ENCODE measurements at places on chromosomes 7 and 10.

DNA sequence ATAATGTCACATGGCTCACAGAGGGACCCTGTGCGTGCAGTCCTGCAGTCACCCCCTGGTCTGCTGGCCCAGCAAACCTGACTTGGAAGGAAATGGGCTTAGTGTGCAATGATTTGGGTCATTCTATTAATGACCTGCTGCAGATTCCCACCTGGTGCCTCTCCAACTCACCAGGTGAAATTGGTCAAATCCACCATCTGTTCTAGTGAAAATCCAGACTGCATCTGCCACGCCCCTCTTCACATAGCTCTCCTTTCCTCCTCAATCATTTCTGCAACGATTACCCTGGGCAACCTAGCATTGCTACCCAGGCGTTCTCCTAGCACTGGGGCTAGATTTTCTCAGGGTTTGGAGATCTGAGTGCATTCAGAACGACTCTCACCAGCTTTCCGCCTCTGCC is 29.4 kb downstream of the SRRM3 start:
- no peak for DNase-seq

- no peak for DNase-seq
Measured at GRCh38 chr10:49560526-49560925, 21.6 kb upstream of the ERCC6 start.

DNA sequence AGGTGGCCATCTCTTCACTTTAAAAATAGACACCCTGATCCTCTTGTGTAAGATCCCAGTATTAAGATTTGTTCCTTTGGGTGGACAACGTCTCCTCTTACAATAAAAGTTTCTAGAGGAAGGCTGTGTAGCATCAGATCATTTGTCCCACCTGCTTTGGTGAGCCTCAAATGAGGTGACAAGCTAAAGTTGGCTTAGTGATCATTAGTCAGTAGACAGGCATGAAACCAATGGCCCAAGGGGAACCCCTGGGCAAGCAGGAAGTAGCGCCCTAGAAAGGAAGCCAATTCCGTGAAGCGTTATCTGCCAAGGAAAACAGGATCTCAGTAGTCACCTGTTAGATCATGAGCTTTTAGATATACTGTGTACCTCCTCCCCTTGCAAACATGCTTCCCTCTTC is 66.8 kb downstream of the PCGF5 start:
- no peak for DNase-seq

DNA sequence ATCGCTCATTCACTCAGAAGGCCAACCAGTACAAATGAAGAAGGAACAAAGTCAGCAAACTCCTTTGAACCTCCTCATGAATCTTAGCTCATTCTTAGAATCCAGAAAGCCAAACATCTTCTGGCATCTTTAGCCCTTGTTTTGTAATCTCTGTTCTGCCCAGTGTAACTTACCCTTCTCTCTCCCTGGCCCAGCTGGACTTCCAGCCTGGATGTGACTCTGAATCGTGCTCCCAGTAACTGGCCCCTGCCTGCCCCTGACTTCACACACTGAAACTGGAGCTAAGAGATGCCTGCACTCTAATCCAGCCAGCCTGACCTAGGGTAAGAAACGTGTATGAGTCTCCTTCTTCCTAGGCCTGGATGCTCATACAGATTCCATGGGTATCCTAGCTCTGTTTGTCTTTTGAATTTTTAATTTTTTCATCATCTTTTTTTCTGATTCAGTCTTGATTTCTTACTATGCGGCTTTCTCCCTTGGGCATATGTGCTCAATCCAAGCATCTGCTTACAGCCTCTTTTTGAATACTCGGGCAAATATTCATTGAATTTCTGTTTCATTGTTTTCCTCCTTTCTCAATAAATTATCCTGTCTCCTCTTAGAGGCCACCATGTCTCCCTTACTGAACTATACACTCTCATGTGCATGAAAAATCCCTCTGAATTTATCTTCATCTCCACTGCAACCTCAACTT is 845.6 kb upstream of the AUTS2 start:
- DNase-seq, result no peak

DNA sequence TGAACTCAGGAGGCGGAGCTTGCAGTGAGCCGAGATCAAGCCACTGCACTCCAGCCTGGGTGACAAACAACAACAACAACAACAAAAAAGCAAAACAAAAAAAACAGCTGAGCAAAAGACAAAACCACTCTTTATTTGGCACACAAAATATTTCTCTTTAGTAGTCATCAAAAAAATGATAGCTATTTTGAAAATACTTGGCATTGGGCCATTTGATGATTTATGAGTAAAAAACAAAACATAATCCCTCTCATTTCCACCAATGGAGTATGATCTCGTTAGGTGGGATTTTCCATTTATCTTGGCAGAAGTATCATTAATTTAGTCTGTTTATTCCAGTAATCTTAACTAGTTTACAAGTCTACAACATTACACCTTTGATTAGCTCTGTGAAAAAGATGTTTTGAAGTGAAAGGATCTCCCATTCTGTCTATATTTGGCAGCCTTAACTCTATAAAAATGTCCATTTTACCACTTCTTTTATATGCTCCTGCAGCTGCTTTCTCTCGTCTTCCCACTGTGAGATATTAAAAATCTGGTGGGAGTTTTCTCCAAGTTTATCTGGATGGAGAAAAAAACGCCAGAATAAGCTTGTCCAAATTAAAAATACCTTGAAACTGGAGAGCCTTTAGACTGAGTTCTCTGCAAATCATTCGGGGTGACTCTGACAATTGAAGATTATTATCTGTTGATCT is 58.8 kb upstream of the AGMO start:
- no peak for DNase-seq

DNA sequence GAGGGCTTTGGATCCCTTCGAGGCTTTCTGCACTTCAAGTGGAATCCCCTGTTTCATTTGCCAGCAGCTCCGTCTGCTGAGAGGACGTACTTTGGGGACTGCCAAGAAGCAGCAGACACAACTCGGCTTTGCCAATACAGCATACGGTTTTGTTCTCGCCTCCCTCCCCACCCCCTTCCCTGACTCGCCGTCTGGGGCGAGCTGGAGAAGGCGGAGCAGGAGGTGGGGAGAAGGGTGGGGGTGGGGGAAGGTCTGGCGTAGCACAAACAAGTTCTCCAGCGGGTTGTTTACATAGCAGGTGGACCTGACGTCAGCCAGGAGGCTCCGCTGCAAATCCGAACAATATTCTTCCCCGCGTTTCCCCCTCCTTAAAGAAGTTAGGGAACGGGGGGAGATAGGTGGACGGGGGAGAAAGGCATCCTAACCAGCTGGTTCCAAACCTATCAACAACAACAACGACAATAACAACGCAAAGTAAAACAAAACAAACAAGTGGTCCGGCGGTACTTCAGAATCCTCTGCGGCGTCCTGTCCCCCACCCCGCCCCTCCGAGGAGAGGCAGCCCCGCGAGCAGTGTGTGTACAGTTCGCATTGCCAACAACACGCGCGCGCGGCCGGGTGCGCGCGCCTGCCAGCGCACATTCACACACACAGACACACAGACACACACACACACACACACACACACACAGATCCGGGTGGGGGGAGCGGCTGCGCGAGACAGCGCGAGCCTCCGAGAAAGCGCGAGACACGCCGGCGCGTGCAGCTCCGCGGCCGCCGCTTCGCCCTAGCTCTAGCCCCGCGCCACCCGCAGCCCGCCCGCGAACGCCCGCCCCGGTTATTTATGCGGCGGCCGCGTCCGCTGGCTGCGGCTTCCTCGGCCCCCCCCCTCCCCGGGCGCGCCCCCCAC is 167.0 kb upstream of the PPP1R3A start:
- DNase-seq, result no peak

DNA sequence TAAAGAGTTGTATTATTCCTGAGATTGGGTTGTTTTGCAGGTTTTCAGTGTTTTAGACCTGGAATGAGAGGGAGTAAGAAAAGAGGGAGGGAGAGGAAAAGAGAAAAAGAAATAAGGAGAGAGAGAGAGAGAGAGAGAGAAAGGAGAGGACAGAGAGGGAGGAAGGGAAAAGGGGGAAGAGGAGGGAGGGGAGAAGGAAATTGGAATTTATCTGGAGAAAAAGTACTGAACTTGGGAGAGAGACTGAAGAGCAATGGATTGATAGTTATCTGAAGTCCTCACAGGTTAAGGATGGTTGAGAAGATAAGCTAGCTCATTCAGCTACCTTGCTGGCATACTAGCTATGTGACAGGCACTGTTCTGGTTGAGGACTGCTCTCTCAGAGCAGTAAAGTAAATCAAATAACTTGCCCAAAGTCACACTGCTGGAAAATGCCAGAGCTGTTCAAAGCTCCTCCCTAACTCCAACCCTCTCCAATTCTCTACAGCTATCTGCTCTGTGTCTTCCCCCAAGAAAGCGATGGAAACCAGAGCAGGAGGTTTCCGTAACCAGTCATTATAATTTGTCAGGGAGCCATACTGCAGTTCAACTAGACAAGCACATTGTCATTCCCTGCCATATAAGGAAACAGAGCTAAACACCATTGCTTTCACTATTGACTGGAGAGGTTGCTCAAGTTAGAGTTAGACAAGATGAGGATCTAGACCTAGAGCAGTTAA is 10.7 kb downstream of the CALD1 start:
- no peak for DNase-seq

DNA sequence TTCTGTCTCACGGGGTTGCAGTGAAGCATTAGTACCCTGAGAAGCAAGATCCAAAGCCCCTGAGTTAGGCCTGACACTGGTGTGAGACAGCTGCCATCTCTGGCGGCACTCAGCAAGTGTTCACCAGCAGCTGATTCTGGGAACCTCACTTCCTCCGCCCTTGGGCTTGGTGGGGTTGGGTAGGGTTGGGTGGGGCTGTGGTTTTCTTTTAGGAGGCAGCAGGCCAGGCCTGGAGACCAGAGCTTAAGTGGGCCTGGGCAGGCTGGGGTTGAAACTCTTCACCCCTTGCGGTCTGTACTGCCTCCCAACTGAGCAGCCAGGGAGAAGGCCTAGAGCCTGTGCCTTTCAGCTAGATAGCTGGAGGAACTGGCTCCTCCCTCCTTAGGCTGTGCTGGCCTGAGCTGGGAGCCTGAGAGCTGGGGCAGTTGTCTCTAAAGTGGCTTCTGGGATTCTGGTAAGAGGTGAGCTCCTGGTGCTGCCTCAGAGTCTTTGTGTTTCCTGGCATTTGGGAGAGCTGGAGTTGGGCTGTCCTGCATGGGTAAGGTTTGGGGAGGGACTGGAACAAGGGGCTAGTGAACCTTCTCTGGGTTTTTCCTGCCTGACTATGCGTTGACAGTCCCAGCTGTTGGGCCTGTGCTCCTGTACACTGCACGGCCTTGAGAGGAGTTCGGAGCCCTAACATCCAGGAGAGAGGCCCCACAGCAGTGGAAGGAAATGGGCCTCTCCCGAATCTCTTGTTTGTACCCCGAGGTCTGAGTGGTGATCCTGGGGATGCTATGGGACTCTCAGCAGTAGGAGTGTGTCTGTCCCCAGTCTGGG is 5.1 kb downstream of the TSPAN14 start:
- no peak for DNase-seq

GRCh38 chr7:39703144-39703543 is 79.8 kb downstream of the RALA start:
- no peak for DNase-seq

DNA sequence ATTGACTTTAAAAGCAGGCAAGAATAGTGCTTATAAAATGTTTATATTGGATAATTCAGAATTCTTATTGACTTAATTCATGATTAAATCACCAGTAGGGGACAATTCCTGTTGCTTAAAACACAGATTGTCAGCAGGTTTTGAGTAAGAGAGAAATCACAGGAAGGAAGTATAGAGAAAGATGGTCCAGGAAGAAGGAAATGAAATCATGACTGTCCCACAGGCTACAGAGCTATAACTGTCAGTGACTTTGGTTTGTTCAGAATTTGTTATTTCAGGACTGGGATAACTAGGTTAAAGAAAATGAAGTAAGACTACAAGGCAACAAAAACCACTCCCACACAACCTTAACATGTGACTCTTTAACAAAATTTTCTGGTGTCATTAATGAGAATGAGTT is 6.8 kb downstream of the GNGT1 start:
- no peak for DNase-seq

GRCh38 chr10:68135922-68136792 is 26.9 kb downstream of the MYPN start:
- no peak for DNase-seq

- no peak for DNase-seq
Measured at GRCh38 chr7:17774716-17775288, 165.5 kb downstream of the SNX13 start.

GRCh38 chr7:89908736-89909135 is 245.5 kb upstream of the STEAP1 start:
- DNase-seq, result no peak

- no peak for DNase-seq
Measured at GRCh38 chr10:11601670-11602069, 9.8 kb downstream of the USP6NL start.

GRCh38 chr7:27167916-27168264 is 2.6 kb upstream of the HOXA9 start:
- DNase-seq, result no peak

GRCh38 chr7:125030756-125031387 is 101.2 kb upstream of the POT1 start:
- DNase-seq, result no peak

GRCh38 chr7:150666412-150666811 is 19.1 kb upstream of the GIMAP2 start:
- no peak for DNase-seq

- no peak for DNase-seq
Measured at GRCh38 chr10:124162774-124163354, 69.5 kb upstream of the CHST15 start.

DNA sequence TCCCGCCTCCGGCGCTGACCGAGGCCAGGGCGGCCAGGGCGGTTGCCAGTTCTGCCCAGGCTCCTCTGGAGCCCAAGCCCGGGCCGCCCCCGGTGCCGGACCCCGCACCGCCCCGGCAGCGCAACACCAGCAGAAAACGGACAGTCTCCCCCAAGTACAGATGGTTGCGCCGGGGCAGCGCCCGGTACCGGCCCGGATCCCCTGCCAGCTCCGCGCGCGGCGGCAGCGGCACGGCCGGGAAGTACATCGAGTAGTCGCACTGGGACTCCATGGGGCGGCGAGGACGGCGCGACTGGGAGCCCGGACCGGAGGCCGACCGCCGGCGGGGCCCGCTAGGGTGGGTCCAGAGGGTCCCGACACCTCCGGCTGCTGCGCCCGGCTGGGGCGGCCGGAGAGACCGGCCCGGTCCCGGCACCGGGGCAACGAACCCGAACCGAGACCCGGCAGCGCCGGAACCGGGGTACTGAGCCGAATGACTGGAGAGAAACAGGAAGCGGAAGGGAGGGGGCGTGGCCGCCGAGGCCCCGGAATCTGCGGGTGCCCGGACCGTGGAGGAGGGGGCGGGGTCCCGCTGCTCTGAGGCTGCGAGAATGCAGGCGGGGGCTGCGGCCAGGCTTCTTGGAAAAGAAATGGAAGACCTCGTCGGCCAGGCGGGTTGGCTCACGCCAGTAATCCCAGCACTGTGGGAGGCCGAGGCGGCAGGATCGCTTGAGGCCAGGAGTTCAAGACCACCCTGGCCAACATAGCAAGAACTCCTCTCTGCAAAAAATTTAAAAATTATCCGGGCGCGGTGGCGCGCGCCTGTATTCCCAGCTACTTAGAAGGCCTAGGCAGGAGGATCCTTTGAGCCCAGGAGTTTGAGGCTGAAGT is at the start of gene TRAPPC14:
Gene TRAPPC14, minus strand, starts transcription at position 495 of the 870 bp plus-strand sequence. Its CDS starts 224 bp downstream, at position 271.
- DNase-seq, result peak; percentile 93

DNA sequence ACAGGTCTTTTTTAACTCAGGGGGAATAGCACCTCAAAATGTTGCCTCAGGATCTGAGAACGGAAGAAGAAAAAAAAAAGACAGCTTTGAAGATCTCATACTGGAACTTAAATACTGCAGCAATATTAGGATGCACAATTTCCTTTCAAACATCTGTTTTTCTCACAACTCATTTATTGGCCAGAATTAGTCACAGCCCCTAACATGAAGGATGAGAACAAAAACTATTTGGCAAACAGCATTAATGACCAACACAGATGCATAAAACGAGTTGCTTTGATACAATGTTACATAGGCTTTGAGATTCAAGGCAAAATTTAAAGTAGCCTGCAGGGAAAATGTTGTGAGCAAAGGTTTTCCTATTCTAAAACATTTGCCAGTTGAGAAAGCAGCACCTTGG is 36.5 kb downstream of the JMJD1C start:
- no peak for DNase-seq

All from stimulated activated CD4-positive, alpha-beta T cell treated with anti-CD3 and anti-CD28 coated beads, TNF-alpha, amount 100 ng/mL, for 1 hour (primary cell).